ENCODE measurements at places on chromosomes 13 and 19. TPM values are rescaled to one million over a fixed set of nuclear protein-coding genes. Genes with fewer than 3 reads are reported as not detected.

DNA sequence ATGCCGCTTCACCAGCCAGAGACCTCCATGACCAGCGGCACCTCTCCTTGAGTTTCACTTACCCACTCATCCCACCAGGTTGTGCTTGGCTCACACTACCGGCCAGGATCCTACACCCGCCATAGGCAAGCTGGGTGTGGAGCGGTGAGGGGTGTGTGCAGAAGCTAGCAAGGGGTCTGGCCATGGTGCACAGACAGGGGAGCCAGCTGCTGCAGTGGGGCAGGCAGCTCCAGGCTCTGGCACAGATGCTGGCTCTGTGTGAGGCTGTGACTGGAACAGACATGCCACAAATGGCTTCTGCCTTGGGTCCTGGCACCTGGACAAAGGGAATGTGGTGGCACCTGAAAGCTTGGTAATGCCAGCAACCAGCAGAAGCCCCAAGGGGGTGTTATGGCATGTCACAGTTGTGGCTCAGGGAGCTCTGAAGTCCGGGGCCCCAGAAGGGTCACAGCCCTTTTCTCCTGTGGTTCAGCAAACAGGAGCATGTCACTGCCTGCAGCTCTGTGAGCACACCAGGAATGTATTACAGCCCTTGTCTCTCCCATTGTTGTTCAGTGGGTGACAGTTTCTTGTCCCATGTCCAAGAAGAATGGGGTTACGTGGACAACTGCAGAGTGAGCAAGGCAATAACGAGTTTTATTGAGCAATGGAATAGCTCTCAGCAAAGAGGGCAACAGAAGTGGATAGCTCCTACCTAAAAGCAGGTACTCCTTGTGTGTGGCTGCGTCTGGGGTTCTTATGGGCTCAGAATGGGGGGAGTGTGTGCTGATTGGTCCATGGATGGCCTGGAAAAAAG lies 2791.0 kb upstream of the PCDH20 start:
- DNase-seq = no peak

DNA sequence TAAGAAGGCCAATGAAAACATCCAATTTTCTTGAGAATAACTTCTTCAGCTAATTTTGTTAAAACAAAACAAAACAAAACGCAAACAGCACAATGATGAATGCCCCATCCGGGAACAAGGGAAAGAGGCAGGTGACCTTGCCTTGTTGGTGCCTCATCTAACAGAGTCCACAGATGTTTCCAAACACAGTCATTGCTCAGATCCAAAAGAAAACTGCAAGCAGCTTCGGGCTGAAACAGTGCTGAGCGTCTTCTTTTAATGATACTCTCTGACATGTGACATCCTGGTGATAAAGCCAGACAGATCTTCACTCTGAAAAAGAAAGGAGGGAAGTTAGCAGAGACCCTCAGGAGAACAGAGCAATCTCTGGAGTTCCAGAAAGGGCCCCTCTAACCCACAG lies 30.4 kb downstream of the IRS2 start:
- DNase-seq = no peak

DNA sequence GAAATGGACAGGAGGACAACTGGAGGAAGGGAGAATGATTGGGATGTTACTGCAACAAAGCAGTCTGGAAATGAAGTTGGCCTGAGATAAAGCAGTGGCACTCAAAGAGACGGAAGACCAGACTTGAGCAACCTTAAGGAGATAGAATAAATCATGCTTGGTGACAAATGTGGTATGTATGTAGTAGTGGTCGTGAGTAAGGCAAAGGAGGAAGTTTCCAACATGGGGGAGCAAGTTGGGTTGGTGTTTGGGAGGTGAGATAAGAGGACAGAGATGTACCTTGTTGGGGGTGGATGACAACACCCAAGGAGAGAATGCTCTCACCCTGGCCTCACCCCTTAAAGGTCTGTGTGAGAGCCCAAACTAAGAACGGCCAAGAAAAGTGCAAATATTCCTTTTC lies 420.5 kb downstream of the DIAPH3 start:
- no peak for DNase-seq

DNA sequence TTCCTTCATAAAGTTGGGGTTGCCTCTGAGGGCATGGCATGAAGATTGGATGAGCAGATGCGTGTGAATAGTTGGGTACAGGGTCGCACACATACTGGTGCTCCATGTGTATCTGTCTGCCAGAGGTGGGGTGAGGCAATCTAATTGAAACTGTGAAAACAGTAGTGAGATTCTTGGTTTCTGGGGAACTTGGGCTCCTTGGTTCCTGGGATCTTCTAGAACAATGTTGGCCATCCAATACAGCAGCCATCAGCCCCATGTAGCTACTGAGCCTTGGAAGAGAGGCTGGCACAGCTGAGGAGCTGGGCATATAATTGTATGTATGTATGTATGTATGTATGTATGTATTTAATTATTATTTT lies 616 bp downstream of the FCHO1 start:
- no peak for DNase-seq

DNA sequence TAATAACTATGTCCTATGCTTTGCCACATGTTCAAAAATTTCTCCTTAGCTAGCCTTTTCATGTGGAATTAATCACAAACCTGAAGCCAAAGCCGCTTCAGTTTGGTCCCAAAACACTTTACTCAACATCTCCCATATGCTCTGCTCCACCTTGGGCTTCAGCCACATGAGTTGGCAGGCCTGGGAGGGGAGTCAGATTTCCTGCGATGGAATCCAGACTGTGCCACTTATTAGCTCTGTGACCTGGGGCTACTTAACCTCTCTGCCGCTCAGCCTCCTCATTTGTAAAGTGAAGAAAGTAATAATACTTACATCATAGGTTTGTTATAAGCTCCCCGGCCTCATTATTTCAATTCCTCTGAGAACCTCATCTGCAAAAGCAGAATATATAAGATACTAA lies 272.0 kb downstream of the LMO7 start:
- peak; percentile 5 for DNase-seq

DNA sequence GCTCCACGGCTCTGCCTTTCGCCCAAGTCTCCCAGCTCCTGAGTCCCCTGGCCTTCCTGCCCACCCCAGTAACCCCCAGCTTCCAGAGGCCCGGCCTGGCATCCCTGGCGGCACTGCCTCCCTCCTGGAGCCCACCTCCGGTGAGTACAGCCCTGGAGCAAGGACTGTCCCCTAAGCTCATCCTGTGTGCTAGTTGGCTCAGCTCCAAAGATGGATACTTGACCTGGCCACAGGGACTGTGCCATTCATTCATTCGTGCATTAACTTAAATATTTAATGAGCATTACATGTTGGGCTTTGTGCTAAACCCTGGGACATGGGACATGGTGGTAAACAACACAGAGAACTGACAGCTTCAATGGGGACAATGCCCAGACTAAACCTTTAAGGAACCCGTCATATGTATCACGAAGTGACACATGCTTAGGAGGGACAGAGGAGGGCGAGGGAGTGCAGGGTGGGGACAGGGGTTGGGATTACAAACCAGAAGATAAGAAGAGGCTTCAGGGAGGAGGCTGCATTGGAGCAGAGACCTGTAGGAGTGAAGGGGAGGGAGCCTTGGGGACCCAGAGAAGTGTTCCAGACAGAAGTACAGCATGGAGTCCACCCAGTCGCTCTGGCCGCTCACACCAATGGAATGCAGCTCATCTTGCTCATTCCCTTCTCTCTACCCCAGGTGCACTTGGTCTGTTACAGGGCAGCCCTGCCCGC lies 6.9 kb upstream of the OVOL3 start:
- DNase-seq = no peak

ACP7 gene
- total RNA-seq = not detected

GRCh38 chr19:34135054-34135800 lies 37.1 kb upstream of the LSM14A start:
- DNase-seq = no peak

DNA sequence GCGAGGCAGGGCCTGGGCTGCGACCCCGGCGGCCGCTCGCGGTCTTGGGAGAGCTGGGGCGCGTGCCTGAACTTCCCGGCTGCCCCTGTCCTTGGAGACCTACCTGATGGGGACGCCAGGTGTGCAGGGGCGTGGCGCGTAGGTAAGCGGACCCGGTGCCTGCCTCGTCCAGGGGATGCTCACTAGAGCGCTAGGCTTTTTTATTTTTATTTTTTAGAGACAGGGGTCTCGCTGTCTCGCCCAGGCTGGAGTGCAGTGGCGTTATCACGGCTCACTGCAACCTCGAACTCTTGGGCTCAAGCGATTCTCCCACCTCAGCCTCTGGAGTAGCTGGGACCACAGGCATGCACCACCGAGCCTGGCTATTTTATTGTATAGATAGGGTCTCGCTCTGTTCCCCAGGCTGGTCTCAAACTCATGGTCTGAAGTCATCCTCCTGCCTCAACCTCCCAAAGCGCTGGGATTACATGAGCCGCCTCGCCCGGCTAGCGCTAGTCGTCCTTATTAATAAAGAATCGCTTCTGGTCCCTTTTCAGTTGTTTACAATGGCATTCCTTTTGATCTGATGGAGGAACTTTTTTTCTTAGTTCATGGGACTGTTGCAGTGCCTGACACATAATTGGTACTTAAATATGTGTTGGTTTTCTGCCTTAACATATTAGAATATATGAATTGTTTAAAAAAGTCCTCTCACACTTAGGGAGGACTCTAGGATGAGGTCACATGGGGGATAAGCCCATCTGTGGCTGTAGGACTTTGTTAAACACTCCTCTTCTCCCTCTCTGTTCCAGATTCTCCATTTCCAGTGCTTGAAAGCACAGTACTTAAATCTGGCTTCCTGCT lies 812 bp downstream of the DPY19L3 start:
- DNase-seq = peak; percentile 5

DNA sequence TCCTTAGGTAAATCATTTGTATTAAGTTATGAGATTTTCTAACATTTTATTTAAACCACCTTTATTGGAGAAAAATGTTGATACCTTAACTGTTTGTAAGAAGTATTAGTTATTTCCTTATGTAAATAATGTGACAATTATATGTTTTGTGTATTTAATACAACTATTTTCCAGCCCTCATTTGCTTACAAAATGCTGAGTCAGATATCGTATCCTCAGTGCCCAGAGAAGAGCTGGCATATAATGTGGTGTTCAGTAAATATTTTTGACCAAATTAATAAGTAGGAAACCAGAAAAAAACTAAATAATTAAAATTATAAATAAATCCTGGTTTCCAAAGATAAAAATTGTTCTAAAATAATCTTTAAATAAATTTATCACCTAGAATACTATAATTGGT lies 140.2 kb upstream of the PCDH17 start:
- no peak for DNase-seq

SBSN gene
- total RNA-seq = 0.61 TPM

MEIS3 gene
- 11.2 TPM for total RNA-seq

- DNase-seq = no peak
These were observed 11.6 kb upstream of the GTF2F2 start for GRCh38 chr13:45108716-45109101.

ZNF615 gene
- 9.0 TPM for total RNA-seq

DNA sequence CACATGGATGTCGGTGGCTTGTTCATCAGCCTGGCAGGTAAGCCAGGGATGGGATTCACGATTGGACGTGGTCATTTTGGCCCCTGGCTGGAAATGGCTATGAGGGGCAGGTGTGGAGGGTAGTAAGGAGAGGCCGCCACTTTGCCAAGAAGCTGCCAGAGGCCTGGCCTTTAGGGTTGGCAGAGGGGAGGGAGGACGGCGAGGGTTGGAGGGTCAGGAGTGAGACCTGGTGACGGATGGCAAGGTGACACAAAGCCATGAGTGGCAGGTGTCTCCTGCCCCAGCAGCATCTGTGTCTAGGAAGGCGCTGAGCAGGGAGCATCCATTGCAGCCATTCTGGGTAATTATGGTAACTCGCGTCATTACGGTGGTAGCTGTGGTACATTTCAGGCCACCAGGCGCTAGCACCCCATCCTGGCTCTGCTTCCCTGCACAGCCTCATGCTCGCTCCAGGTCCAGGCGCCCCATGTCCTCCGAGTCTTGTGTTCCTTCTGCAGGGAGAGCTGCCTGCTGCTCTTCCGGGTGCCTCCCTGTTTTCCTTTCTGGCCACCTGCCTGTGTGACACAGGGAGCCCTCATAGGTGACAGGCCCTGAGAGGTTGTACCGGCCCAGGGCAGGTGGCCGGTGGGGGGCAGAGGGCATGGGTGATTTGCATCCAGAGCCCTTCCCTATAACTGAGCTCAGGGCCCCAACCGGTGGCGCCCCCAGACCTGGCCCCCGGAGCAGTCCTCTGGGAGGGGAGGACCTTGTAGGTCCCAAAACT lies 4.2 kb downstream of the SSBP4 start:
- no peak for DNase-seq

- DNase-seq = no peak
These were observed 826.3 kb downstream of the SLITRK6 start for GRCh38 chr13:84972907-84973306.

GRCh38 chr13:58587183-58587582 lies 955.6 kb downstream of the PCDH17 start:
- no peak for DNase-seq

IZUMO4 gene
- total RNA-seq = 3.1 TPM

DNA sequence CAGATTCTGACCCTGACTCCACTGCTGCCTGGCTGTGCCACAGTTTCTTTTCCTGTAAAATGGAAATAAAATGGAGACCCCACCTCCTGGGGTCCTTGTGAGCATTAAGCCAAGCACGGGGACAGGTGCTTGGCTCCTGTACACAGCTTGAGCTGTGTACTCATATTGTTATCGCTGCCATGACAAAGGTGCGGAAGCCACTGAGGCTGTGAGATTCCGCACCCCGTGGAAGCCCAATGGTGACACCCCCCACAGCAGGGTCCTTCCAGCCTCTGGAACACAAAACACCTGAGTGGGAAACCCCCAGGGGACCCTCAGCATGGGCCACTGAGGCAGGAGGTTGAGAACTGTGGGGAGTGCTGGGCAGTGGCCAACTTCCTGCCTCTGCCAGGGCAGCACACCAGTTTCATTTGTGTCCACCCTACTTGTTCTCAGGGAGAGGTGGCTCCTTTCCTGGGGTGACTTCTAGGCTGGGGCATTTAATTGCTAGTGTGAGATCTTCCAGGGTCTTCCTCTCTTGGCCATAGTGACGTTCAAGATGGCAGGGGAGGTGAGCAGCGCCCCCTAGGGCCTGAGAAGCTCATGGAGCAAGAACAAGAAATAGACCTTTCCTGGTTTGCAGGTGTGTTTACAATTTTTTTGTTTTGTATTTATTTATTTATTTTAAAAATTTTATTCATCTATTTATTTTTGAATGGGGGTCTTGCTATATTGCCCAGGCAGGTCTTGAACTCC lies 5.4 kb upstream of the JSRP1 start:
- no peak for DNase-seq

- no peak for DNase-seq
These were observed 335.5 kb downstream of the TBC1D4 start for GRCh38 chr13:75146436-75146835.

ZNF816 gene
- total RNA-seq = 5.5 TPM

- DNase-seq = peak; percentile 96
These were observed 13.1 kb upstream of the NANOS2 start for GRCh38 chr19:45927565-45928261.

ZNF556 gene
- total RNA-seq = not detected

SOX1 gene
- total RNA-seq = not detected
